Mesenteric fat pad (tissue), 1 donor: ENCODE measurements at places on chromosomes 7 and 10. TPM values are rescaled to one million over a fixed set of nuclear protein-coding genes. Genes with fewer than 3 reads are reported as not detected.

- no peak for DNase-seq
These were observed 57.9 kb upstream of the FAM133B start for GRCh38 chr7:92648067-92648466.

DNA sequence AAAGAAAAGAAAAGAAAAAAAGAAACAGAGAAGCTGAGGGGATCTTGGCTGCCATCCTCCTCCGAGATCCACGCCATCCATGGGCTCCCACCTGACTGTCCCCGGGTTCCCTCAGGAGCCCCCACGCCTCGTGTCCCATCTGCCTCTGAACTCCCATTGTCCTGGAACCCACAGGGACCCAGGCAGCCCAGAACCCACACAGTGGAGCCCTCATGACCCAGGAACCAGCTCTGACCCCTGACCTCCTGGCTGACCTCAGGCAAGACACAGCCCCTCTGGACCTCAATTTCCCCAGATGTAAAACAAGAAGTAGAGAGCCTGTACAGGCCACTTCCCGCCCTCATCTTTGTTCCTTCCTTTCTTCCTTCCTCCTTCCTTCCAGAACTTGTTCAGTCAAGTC, 40.4 kb downstream of the RASGEF1A start:
- DNase-seq = peak; percentile 57

DNA sequence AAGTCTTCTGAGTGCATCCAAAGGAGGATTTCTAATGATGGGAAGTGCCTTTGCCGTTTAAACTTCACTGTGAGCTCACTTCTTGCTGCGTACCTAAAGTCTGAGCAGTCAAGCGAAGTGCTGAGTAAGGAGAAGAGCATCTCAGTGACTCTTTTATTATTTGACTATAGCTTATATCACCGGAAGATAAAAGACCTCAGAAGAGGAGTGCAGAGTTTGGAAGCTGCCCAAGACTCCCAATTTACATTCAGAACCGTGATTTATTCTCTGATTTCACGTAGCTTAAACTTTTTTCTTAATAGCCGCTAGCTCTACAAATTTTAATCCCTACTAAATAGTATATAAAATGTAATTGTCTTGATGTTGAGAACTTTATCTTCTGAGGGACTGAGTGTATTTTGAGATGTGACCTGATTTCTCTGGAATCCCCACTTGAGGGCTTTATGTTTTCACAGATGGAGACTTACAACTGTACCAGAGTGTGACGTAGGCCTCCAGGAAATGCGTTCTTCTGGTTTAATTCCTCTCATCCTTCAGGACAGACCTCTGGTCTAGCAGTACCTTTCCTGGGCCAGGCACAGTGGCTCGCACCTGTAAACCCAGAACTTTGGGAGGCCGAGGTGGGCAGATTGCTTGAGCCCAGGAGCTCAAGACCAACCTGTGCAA, 51.1 kb downstream of the CAMK1D start:
- no peak for DNase-seq

DNA sequence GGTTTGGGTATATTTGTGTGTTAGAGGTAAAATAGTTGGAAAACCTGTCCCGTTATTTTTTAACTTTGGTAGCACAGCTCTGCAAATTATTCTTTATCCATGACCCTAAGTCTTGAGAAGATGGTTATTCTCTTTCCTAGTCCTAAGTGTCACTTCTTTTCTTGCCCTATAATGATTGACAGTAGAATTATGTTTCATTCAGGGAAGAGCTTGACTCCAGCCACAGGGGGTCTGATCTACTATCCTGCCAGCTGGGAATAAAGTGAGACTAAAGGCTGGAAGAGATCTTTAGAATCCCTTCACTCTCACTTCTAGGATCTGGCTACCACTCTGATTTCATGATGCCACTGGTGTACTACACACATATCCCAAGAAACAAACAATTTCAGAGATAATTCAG, 90.4 kb downstream of the PHTF2 start:
- no peak for DNase-seq

DNA sequence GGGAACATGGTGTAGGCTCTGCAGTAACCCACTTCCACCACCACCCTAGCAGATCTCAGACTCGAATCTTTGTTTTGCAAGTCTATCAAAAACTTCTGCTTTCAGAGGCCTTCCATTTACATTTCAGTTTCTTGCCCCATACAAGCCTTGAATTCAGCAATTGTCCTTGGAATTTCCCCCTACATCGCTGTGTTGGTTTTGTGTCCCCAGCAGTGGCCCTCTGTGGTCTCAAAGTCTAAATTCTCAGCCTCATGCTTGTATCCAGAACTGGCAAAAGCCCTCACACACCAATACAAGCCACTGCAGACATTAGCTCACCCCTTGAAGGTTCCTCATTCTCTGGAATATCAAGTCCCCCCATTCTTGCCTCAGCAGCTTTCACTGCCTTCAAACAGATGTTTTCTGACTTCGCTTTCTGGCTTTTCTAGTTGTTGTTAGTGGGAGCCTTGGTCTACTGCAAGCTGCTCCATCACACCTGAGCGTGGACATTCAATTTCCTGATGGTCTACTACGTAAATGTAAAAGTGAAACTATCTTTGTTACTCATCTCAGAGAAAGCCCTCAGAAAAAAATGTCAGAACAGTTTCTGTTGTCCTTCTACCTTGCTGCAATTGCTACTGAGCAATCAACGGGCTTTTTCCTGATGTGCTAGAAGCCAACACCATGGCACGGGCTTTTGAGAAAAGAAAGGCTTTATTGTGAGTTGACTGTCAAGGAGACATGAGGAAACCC, 1.8 kb upstream of the NUB1 start:
- no peak for DNase-seq

GRCh38 chr10:114626841-114627240, 31.2 kb downstream of the ABLIM1 start:
- no peak for DNase-seq

ANKRD7 gene
- total RNA-seq = not detected

ZNF783 gene
- total RNA-seq = 12.2 TPM
